ENCODE measurements at places on chromosomes 5 and 9.

DNA sequence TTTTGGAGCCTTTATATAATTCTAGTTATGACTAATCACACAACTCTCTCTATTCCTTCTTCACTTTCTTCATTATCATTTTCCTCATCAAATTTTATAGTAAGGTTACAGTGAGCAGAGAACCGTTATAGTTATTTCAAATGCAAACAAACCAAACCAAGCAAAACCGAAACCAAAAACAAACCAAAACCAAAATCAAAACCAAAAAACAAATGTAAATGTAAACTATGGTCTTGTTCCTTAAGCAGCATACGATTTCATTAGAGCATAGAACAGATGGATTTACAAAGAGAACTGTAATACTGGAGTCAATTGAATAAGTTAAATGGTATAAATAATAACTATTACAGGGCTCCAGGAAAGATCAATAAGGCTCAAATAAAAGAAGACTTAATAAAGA is 447.1 kb downstream of the LRRC70 start:
- DNase-seq = no peak

GRCh38 chr9:68897577-68898145 is 116.3 kb downstream of the PRKACG start:
- DNase-seq = no peak

DNA sequence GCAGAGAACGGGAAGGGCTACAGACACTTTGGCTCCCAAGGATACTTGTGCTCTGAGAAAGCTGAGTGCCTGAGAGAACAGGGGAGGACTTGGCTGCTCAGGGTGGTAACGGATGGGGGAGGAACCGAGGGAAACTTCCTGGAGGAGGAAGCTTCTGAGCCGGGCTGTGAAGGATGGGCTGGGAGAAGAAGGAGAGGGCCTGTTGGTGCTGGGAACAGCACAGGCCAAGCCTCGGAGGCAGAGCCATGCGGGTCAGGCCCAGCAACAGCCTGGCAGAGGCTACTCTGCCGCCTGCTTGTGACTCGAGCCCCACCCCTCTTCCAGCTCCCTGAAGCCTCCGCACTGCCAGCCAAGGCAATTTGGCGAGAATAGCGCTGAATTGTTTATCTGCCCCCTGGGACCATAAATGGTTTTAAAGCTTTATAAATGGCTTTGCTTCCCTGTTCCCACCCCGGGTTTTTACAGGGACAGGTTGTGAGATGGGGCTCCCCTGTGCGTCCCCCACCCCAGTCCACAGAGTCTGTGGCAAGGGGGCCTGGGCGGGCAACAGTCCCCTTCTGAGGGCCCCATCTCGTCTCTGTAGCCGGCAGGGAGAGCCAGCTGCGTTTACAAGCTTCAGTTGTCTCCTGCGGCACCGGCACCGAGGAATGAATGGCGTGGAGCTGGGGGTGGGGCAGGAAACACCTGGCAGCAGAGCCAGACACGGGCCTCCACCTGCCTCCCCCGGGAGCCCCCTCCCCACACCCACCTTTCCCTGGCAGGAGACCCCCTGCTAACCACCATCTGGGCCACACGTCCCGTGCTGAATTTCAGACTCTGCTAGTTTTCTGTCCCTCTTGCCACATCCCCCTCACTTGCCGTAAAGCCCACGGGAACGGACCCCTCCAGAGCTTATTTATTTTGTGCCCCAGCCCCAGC is 24.4 kb downstream of the FAM163B start:
- DNase-seq = peak; percentile 62

GRCh38 chr5:133635051-133635450 is 22.7 kb upstream of the FSTL4 start:
- DNase-seq = no peak

- no peak for DNase-seq
Measured at GRCh38 chr9:20662156-20662555, 21.9 kb upstream of the FOCAD start.

- no peak for DNase-seq
Measured at GRCh38 chr5:7823594-7823993, 27.3 kb downstream of the CFAP90 start.

GRCh38 chr9:86713970-86714369 is 233.3 kb downstream of the GAS1 start:
- no peak for DNase-seq

DNA sequence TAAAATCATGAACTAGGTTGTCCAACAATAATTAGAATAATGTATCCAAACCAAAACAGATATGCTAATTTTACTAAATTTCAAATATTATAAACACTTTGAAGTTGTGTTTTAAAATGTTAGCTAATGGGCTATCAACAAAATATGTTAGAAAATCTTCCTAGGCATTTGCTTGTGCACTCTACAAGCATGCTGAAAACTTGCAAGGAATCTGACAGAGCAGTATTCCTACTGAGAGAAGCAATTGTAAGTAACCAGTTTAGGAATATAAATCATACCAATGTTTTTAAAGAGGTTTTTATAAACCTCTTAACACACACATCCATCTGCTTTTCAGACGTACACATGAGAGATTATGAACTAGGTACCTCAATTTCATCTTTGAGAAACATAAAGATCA is 228.4 kb upstream of the TBCA start:
- DNase-seq = no peak

GRCh38 chr9:29422438-29422837 is 1849.2 kb upstream of the C9orf72 start:
- DNase-seq = no peak

DNA sequence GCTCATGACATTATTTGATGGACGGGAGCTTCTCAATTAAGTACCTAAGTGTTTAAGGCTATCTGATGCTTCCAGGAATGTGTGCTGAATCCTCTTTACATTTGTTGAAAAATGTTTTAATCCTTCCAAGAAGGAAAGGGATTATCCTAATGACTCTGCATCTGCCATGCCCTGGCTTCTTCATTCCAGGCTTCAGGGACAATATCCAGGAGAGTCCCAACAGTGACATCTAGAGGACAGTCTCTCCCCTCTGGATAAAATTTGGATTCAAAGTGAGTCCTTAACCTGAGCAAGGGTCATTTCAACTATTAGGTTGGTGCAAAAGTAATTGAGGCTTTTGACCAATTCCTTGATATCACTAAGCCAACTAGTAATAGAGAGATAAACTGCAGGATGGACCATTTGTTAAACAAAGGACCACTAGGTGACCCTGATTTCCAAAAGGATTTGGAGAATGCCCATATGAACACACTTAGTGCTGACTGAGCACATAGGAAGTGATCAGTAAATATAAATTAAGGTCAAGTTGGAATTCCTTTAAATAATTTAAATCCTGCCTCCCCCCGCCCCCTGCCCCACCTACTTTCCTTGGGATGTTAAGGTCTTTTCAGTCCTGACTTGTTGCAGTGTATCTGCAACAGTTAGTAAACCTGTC is 19.1 kb downstream of the TNFSF8 start:
- DNase-seq = no peak

DNA sequence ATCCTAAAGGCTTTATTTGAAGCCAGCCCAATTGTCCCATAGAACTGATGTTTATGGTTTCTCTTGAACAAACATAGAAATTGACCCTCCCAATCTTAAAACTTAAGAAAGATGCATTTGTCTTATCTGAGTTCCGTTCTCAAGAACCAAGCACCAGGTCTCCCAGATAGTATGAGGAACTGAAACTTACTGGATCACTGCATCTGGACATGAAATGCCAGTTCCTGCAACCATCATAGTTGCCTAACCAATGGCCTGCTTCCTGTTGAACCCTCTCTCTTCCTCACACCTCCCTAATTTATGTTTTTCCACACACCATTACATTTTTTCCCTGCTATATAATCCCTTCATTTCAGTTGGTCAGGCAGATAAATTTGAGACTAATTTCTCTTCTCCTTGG is 478.9 kb downstream of the HTR1A start:
- no peak for DNase-seq

GRCh38 chr5:135154197-135154596 is 120.2 kb upstream of the PITX1 start:
- DNase-seq = no peak

DNA sequence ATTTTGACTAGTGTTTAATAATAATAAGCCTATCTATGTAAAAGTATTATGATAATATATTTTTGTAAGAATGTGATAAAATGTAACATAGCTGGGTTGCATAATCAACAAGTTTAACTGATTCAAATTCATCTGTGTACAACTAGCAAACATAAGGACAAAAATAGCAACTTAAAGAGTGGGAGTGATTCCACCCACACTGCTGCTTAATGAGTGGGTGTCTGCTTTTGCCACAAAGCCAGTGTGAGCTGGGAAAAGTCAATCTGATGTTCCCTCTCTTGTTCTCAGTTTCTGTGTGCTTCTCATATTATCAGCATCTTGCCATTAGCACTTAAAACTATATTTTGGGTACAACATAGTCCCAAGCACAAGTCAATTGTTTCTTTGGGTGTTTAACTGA is 111.1 kb upstream of the DPYSL3 start:
- no peak for DNase-seq

GRCh38 chr9:79661279-79661678 is 89.5 kb downstream of the TLE4 start:
- no peak for DNase-seq

GRCh38 chr9:111897601-111898137 is 1.1 kb downstream of the UGCG start:
- DNase-seq = no peak

DNA sequence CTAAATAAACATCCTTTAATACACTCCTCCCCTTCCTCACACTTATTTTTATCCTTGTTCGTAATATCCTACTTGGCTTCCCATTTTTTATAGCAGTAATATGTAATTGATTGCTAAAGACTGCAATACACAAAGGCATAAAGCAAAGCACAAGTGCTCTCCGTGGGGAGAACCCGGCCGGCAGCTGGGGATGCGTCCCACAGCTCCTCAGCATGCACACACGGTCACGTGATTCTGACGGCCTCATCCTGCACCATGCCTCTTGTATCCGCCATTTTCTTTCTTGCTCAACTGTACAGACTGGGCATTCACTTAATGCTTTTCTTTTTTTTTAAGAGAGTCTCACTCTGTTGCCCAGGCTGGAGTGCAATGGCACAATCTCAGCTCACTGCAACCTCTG is 2.8 kb downstream of the BRD3OS start:
- DNase-seq = no peak

- peak; percentile 91 for DNase-seq
Measured at GRCh38 chr9:136138566-136138965, 19.9 kb upstream of the TMEM250 start.

DNA sequence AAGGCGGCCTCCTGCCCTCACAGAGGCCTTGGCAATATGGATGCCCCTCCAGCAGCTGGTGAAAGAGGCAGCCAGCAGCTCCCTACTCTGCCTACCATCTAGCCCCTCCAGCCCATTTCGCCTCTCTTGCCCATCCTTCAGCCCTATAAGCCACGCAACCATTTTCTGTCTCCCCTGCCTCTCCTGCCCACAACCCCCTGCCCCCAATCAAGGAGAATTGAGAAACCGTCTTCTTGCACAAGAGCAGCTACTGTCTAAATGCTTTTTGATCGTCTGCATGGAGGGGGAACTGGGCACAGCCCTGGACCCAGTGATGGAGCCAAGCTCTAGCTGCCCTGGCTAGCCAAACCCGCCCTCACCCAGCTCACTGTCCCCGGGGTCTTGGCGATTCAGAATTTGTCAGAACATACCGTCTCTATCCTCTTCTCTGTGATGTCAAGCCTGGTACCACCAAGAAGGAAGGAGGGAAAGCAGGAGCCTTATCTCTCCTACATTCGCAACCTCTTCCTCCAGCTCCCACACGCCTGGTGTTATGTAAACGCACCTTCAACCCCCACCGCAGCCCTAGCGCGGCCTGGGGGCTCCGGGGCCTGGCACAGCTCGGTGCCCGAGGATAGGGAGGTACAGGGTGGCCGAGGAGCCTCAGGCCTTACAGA is 1.2 kb downstream of the SPRY4 start:
- no peak for DNase-seq

DNA sequence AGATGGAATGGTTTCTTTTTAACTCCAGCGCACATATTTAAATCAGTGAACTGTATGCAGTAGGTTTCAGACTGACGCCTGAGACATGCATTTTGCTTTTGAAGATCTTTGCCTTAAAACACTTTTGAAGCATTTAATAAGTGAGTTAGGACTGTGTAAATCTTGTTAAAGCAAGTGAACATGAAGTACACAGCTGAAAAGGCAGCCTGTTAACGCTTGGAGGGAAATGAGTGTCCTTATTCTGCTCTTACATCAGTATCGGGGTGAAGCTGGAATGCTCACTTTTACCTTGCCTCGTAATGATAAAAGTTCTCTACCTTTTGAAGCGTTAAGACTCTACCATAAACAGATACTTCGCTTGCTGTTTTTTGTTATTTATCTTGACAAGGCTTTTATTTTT is 552.2 kb downstream of the ZNF608 start:
- no peak for DNase-seq

- DNase-seq = no peak
Measured at GRCh38 chr5:127411381-127411780, 106.1 kb upstream of the PRRC1 start.

DNA sequence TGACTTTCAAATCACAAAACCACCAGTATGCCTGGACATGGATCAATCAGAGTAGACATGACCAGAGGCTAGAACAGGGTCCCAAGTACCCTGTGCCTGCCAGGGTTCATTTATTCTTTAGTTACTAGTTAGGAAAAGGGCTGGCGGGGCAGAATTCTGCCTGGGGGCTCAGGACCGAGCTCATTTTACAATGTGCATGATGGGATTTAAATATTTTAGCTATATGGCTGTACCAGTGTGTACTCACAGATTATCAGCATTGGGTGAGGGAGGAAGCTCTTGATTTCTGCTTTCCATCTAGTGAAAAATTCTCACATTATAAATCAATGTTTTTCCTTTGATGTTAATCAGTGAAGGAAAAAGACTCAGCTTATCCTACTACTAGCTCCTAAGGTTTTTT is 1511.1 kb downstream of the EFNA5 start:
- DNase-seq = no peak

GRCh38 chr5:116482394-116482793 is 92.2 kb downstream of the SEMA6A start:
- DNase-seq = no peak

GRCh38 chr5:177300236-177300880 is 3.2 kb downstream of the RAB24 start:
- peak; percentile 70 for DNase-seq

GRCh38 chr5:24623624-24624023 is 21.2 kb downstream of the CDH10 start:
- no peak for DNase-seq

DNA sequence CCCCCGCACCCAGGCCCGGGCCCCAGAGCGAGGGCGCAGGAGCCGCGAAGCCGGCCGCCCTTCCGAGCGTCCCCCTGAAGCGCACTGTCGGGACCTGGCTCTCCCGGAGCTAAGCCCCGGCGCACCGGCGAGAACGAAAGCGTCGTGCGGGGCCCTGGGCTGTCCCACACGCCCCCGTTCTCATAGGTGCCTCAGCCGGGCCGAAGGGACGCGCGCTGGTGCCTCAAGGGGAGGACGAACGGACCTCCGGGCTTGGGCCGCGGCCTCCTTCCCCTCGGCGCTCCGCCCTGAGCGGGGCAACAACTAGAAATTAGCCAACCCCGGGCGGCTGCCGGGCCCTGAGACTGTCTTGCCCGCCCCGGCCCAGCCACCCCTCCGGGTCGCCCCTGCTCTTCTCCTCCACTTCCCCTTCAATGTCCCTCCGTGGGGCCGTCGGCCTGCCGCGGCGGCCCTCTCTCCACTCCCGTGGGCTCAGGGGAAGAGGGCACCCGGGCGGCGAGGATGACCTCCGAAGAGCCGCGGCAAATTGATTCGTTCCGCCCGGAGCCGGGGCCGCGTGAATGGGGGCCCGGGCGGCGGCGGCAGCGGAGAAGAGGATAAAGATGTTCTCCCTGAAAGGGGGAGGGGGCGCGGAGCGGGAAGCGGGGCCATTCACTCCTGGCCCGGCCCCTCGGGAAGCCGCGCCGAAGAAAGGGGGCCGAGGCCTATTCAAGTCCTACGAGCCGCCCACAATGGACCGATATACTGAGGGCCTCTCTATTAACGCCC is 3.5 kb upstream of the PRDM12 start:
- peak; percentile 65 for DNase-seq
